ENCODE measurements at places on chromosomes 5 and 9.

DNA sequence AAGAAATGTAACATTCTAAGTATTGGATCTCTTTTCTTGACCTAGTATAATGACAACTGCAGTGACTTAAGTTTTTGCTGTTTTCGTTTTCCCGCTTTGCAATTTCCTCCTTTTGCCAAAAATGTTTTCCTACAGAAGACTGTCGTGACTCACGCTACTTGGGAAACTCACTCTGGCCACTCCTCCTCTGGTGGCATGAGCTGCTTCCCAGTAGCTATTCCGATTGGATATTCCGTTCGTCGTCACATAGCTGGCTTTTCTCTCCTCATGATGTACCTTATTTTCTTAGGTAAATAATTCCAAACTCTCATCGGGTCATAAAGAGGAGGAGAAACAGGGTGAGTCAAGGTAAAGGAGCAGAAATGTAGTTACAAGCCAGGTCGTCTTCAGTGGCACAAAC lies 64.9 kb downstream of the GOLPH3 start:
- DNase-seq = no peak

DNA sequence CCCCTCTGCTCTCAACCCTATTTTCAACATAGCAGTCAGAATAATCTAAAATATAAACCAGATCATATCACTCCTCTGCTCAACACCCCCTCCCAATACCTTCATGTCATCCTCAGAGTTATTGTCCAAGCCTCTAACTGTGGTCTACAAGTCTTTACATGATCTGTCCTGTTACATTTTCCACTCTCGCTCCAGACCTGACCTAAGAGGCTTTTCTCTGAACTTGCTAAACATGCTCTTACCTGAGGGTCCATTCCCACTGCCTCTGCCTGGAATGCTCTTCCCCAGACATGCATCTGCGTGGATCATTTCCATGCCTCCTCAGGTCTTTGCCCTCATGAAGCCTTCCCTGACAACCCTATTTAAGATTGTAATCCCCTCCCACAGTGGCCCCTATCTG lies 12.0 kb downstream of the NIPSNAP3B start:
- DNase-seq = no peak

GRCh38 chr9:88531920-88532698 lies 2.9 kb upstream of the NXNL2 start:
- no peak for DNase-seq

DNA sequence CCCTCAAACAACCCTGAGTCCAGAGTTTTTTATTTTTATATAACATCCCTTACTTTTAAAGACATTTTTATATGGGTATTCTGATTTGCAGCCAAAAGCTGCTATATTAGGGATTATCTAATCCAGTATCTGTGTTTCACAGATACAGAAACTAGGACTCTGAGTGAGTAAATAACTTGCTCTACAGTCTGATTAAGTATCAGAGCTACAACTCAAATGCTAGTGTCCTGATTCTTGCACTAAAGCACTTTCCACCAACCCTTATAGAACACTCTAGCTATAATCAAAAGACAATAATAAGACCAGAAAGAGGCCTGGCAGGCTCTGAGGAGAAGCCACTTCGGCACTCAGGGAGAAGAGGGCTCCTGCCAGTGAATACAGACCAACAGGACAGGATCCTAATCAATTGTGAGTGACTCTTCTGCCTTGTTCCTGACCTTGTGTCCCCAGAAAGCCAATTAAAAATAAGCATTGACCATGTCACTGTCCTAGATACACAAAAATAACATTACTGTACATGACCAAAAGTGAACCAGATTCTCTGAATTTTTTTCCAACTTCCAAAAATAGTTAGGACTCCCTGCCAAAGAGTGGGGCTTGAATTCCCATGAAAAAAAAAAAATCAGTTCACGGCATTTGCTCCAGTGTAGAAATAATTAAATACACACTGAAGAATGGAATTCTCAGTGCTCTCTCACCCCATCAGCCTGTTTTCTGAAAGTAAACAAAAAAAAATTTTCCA lies 63.6 kb upstream of the MAP3K1 start:
- DNase-seq = no peak

- DNase-seq = no peak
Measured at GRCh38 chr9:21395778-21396717, 10.8 kb upstream of the IFNA2 start.

GRCh38 chr5:10565785-10566542 lies 2.1 kb downstream of the ANKRD33B start:
- no peak for DNase-seq

DNA sequence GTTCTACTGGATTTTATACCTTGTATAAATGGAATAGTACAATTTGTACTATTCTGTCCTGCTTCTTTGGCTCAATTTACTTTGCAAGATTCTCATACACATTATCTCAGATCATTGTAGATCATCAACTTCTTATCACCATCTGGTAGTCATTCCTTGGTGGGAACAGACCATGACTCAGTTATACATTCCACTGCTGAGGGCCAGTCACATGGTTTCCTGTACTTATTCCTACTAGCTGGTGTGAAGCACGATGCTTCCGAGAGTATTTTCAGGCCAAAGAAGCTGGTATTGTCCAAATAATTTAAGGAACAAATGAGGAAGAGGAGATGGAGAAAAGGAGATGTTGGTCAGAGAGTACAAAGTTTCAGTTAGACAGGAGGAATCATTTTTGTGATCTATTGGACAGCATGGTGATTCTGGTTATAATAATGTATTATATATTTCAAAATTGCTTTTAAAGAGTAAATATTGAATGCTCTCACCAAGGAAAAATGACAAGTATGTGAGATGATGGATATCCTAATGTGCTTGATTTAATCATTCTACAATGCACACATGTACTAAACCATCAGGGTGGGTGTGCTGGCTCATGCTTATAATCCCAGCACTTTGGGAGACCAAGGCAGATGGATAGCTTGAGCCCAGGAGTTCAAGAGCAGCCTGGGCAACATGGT lies 124.1 kb downstream of the SYK start:
- DNase-seq = no peak

- no peak for DNase-seq
Measured at GRCh38 chr5:119016125-119016774, 27.9 kb upstream of the DTWD2 start.

DNA sequence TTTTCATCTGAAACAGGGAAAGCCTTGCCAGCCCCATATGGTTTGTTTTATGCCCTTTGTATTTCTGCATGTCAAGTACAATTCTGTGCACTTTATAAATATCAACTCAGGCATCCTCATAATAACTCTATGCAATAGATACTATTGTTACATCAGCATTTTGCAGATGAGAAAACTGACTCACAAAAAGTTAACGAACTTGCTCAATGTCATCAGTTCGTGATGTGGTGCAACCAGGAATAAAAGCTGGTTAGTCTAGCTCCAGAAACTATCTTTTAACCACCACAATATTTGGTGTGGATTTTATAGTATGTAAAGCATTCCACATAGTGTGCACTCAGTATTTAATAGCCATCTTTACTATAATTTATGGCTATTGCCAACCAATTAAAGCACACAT lies 134.9 kb downstream of the MRPS30 start:
- no peak for DNase-seq

GRCh38 chr5:16564248-16564867 lies 52.4 kb downstream of the RETREG1 start:
- no peak for DNase-seq

DNA sequence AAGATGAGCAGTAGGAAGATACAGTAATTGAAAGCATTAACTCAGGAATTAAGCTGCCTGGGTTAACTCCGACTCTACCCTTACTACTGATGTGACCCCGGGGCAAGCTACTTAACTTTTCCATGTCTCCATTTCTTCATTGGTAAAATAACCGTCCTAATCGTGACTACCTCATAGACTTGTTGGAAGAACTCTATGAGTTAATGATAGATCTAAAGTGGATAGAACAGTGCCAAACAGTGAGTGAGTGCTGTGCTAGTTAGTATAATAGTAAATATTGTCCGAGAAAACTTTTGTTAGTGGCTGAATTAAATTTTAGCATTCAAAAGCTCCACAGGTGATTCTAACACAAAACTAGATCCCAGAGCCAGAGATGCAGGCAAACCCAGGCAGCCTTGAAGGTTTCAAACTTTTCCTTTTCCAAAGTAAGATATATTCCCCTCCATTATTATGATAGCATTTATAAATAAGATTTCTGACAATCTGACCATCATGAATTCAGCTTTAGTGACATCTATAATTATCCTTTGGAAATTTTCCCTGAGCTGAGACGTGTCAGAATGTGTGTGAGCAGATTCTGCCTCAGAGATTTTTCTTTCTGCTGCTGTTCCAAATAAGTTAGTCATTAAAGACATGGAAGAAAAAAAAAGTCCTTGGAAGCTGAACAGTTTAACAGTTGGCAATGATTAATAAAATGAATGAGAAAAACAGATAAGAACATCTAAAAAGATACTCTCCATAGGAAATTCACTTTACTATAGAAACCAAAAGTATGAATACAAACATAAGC lies 369.5 kb downstream of the PRELID2 start:
- DNase-seq = no peak

DNA sequence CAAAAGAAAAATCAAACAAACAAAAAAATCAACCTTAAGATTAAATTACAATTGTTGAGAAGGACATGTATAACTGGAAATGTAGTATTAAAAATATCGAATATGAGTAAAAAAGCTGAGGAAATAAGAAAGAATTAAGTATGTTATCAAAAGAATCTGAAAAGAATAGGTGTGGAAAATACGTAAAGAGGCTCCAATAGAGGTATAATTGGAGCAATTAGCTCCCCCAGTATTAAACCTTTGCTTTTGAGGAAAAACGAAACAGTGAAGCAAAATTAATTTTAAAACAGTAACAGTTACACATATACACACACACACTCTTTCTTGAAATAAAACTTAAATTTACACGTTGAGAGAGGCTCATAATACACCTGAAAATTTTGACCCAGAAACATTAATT lies 578.7 kb upstream of the ADAMTS16 start:
- DNase-seq = no peak

DNA sequence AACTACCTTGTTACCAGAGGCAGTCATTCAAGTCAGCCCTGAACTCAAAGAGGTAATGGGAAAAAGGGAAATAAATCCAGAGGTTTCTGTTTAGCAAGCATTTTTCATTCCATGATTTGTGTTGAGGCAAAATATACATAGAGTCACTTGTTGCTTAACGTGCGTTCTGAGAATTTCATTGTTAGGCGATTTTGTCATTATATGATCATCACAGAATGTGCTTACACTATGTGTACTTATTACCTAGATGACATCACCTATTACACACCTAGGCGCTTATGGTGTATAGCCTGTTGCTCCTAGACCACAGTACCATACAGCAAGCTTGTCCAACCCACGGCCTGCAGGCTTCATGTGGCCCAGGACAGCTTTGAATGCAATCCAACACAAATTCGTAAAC lies 36.2 kb downstream of the NUP214 start:
- DNase-seq = no peak

- no peak for DNase-seq
Measured at GRCh38 chr9:14424289-14424688, 110.3 kb upstream of the NFIB start.

DNA sequence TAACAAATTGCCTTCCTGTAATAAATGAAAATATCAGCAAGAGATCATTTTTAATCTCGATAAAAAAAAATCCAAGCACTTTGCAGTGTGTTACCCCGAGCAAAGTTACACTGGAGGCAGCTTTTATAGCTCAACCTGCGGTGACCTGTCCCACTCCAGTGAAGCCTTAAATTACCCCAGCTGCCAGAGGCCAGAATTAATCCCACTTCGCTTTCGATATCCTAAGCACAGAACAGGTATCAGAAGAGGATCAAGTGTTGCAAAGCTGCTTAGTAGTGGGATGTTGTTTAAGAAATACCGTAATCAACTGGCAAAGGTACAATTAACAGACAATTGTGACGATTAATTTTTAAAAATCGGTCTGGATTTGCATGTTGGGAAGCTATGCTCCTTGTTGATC lies 314.0 kb downstream of the AGTPBP1 start:
- DNase-seq = no peak

- no peak for DNase-seq
Measured at GRCh38 chr5:139364466-139364865, 18.6 kb downstream of the SLC23A1 start.

DNA sequence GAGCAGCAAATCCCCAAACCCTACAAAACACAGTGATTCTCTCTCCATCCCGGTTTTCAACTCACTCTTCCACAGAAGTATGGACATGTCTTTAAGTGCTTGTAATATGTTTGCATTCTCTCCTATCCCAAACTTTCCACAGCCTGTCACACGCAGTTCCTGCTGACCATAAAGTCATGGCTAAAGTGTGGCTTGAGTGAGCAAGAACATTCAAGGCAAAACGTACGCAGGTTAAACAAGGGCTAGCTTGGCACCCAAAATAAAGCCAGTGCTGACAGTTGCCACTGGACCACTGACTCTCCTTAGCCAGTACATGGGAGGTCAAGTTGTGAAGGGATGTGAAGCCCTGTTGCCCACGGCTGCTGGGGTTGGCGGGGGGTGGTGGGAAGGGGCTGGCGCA lies 211.1 kb upstream of the IRX1 start:
- no peak for DNase-seq

- DNase-seq = no peak
Measured at GRCh38 chr9:98992107-98992884, 48.6 kb downstream of the COL15A1 start.

DNA sequence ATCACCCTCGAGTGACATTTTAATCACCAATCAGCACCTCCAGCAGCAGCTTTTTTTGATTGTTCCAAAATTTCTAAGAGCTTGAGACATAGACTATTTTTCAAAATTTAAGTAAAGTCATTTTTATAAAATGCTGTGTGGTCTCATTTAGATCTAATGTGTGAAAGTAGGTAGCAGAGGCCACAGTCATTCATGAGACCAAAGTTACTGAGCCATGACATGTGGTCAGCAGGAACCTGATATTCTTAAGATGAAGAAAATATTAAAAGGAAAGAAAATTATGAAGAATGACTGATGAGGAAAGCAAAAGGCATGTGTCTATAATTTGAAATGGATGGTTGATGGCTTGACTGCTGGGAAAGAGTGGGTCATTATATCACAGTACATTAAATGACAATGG lies 7.2 kb downstream of the FREM1 start:
- no peak for DNase-seq

GRCh38 chr5:127326976-127327755 lies 36.6 kb downstream of the MEGF10 start:
- DNase-seq = no peak

DNA sequence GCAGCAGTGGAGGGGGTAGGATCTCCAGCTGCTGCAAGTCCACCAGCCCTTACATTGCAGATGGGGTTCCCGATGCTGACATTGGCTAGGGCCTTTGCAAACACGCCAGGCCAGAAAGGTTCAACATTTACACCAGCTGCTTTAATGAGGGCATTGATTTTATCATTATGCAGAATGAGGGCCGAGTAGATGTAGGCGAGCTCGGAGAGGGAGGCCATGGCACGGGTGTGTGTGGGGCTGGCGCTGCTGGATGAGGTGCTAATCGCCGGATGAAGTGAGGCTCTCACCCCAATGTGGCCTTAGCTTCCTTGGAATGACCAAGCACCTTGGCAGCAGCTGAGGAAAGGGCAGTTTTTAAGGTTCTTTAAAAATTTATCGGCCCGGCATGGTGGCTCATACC lies 27.4 kb downstream of the PHAX start:
- no peak for DNase-seq

- no peak for DNase-seq
Measured at GRCh38 chr5:25119650-25120049, 474.9 kb upstream of the CDH10 start.

- no peak for DNase-seq
Measured at GRCh38 chr9:84301851-84302250, 38.7 kb downstream of the SLC28A3 start.

Measured in stimulated activated CD4-positive, alpha-beta T cell treated with anti-CD3 and anti-CD28 coated beads, TNF-alpha, amount 100 ng/mL, for 48 hours (primary cell).